Glutamatergic neuron (in vitro differentiated cells): ENCODE measurements at places on chromosomes 7 and 10. TPM values are rescaled to one million over a fixed set of nuclear protein-coding genes. Genes with fewer than 3 reads are reported as not detected.

GRCh38 chr7:112362053-112362650 lies 88.1 kb upstream of the IFRD1 start:
- H3K4me3 ChIP-seq: no peak overlapping the region
- H3K27ac ChIP-seq: peak overlapping the region; percentile 66
- no peaks in the 10 kb centered on the region for H3K27me3 ChIP-seq
- no peak for DNase-seq
- peaks cover 5% of the 10 kb centered on the region for H3K36me3 ChIP-seq

DNA sequence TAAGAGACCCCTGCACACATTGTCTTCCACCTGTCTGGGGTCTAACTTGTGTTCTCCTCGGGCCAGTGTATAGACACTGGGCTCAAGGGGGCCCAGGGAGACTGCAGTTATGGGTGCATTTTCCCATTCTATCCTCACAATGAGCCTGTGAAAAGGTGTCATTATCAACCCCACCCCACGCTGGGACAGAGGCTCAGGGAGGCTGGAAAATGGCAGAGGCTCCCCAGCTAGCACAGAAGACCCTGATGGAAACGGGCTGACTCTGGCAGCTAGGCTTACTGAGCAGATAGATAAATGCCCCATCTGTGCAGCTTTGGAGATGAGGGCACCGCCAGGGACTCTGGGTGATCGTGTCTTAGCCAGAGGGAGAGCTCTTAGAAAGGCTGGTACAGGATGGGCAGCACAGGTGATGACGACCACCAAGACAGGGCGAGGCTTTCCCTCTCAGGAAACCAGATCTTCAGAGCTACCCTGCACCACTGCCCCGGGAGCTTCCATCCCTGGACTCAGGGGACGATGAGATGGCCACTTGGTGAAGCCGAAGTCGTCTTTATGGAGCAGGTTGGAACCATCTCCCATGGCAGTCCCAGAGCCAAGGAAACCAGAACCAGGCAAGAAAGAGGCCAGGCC lies 58.2 kb upstream of the CHST15 start:
- no peaks in the 10 kb centered on the region for H3K36me3 ChIP-seq
- peaks cover 3% of the 10 kb centered on the region for H3K27me3 ChIP-seq
- DNase-seq: no peak
- no peak overlapping the region for H3K27ac ChIP-seq

The TDRD1 gene
- not detected for total RNA-seq

The TRIM4 gene
- total RNA-seq: 13.7 TPM
